Ecto neural progenitor cell (in vitro differentiated cells): ENCODE measurements at places on chromosomes 4 and X.
A peak's percentile ranks its signal among the peaks of the same experiment; 100 is the strongest.

DNA sequence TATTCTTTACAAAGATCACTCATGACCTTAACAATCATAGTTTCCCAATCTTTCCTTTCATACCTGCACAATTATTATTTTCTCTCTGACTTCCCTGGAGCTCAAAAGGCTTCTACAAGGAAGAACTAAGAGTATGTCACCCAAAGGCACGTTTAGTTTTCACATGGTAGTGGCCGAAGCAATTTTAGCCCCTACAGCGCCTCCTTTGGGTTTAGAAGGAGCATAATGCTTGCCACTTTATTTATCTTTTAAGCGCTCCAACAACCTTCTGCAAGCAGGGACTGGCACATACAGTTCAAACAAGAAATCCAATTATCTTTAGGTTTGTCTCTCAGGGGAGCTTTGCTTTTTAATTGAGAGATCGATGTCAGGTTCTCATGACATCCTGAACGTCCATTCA, 42.0 kb upstream of the IGSF1 start:
- DNase-seq, result no peak

DNA sequence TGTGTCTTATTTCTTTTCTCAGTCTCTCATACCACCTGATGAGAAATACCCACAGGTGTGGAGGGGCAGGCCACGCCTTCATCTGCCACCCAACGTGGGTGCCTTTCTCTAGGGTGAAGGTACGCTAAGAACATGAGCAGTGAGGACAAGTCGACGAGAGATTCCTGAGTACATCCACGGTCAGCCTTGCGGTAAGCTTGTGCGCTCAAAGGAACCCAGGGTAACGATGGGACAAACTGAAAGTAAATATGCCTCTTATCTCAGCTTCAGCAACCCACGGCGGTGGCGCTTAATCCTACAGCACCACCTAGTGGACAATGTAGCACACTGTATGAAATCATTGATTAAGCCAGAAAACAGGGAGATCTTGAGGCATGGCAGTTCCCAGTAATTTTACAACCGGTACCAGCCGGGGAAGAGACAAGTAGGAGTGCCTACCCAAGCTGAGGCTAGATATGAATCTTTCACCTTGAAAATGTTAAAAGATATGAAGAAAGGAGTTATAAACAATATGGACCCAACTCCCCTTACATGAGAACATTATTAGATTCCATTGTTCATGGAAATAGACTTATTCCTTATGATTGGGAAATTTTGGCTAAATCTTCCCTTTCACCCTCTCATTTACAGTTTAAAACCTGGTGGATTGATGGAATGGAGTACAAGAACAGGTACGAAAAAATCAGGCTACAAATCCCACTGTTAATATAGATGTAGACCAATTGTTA, 63.0 kb downstream of the ZNF732 start:
- DNase-seq, result no peak

- no peak for DNase-seq
Measured at GRCh38 chr4:141241986-141242385, 21.3 kb downstream of the ZNF330 start.

GRCh38 chr4:146029939-146030710, 91.5 kb upstream of the ZNF827 start:
- no peak for DNase-seq

GRCh38 chr4:8909548-8909947, 37.9 kb upstream of the HMX1 start:
- DNase-seq, result no peak

DNA sequence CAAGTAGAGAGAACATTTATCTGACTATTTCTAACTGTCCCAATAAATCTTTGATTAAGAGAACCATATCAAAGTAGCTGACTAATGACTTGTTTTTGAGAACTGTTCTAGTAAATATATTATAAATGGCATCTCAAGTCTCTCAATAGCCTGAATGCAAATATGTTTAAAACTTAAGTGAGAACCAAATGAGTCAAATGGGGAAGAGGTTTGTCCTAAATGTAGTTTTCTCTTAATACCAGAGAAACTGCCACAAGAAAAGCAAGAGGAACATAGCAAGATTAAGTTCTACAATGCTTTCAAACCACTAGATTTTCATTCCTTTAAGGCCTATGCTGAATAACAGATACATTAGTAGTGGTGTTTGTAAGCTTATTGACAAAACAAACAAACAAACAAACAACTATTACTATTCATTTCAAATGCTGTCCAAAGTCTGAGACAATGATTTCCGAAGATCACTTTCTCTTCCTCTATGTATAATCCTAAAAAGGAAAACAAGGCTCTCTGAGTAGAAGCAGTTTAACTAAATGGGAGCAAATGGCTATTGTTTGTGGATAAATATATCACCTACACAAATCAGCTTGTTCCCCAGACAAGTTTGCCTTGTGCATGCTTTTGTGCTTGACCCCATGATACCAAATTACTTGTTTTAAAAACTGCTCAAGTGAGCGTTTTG, 408.4 kb upstream of the EMCN start:
- no peak for DNase-seq

DNA sequence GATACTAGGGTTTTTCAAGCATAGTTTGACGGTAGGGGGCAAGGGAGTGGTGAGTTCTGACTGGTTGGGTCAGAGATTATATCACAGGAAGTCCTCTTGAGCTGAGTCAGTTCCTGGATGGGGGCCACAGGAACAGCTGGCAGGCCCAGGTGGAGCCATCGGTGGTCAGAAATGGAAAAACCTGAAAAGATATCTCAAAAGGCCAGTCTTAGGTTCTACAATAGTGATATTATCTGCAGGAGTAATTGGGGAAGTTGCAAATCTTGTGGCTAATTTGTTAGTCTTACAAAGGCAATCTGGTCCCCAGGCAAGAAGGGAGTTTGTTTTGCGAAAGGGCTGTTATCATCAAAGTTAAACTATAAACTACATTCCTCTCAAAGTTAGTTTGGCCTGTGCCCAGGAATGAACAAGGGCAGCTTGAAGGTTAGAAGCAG, 159.3 kb downstream of the PTCHD1 start:
- no peak for DNase-seq

DNA sequence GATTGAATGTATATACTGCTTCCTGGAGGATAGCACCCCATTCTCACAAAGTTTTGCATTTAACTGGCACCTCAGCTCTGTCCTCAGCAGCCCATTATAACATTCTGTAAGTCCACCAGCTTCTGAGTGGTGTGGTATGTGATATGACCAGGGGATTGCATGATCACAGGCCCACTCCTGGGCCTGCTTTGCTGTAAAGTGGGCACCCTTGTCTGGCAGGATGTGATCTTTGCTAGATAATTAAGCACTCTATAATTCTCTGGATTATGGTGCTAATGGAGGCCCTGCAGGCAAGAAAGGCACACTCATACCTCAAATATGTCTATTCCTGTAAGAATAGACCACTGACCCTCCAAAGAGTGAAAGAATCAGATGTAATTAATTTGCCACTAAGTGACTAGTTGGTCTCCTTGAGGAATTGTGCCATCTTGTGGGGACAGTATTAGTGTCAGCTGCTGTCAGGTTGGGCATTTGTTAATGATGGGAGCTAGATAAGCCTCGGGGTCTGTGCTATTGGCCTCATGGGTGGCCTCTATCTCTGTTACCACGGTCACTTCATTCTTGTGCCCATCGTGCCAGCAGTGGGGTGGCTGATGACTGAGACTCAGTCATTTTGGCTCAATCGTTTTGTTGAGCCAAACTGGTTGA, 2.2 kb upstream of the CFI start:
- DNase-seq, result no peak

- DNase-seq, result no peak
Measured at GRCh38 chr4:166222271-166222670, 349.2 kb downstream of the TLL1 start.

GRCh38 chrX:109990582-109991276, 12.2 kb upstream of the TMEM164 start:
- no peak for DNase-seq

DNA sequence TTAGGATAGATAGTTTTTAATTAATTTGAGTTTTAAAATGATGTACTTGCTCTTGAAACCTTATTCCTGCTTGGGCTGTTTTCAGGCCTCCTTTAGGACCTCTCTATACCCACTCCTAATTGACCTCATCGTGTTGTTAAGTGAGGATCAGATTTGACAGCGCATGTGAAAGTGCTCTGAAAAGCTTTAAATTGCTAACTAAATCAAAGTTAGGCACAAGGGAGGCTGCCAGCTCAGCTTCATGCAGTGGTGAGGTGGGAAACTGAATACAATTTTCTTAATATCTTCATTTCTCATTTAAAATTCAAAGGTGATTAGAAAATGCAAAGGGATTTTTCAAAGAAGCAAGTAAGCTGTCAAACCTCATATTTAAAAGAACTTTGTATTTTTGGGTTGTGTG, 20.0 kb downstream of the FHDC1 start:
- DNase-seq, result no peak

DNA sequence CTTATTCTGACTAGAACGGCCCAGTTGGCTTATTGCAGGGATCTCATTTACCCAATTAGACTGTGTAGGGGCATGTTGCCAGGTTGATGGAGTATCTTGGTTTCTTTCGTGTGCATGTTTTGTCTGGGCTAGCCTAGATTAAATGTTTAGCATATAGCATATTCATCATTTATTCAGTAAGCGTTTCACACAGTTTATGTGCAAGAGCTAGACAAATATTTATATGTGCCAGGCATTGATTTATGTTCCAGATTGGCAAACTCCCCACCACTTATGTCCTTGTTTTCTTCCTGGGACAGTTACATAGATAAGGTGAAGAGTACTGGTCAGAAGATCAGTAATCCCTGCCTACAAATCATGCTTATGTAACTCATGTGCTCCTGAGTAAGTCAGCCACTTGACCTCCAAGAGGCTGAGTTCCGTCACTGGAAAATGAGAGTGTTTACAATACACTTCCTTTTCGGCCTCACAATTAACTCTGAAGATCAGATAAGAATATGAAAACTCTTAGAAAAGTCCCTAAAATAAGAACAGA, 57.2 kb downstream of the RUFY3 start:
- no peak for DNase-seq

- no peak for DNase-seq
Measured at GRCh38 chr4:98642991-98643426, 15.4 kb downstream of the TSPAN5 start.

GRCh38 chrX:32421266-32421665, 790.1 kb downstream of the DMD start:
- no peak for DNase-seq

DNA sequence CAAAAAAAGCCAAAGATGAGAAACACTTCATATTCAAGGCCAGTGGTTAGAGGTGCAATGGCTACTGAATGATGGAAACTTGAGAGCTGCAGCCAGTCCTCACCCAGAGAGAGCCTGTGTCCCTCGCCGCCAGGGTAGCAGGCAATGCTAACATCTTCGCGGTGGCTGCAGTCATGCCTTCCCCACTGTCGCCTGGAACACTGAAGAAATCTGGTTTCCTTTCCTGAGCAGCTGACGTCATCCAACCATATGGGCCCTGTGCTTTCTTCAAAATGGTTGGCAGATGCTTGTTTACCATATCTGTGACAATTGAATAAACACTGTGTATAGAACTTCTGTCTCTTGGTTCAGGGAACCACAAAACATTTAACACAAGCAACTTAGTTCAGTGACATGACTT, 39.7 kb downstream of the PRSS12 start:
- peak; percentile 47 for DNase-seq

DNA sequence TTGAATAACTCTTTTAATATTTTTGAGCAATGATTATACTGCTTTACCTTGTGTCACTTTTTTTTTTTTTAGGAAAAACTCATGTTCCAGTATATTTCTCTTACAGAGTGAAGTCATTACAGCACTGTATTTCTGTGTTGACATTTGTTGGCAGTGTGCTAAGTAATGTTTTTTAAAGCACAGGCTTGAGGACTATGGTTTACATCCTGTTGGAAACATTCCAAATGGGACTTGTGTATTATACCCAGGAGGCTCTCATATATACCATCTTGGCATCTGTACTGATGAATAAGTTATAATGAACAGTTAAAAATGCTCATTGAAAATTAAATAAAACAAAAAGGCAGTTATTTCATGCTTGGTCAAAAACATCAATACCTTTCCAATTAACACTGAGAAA, 33.8 kb downstream of the CEP44 start:
- no peak for DNase-seq

DNA sequence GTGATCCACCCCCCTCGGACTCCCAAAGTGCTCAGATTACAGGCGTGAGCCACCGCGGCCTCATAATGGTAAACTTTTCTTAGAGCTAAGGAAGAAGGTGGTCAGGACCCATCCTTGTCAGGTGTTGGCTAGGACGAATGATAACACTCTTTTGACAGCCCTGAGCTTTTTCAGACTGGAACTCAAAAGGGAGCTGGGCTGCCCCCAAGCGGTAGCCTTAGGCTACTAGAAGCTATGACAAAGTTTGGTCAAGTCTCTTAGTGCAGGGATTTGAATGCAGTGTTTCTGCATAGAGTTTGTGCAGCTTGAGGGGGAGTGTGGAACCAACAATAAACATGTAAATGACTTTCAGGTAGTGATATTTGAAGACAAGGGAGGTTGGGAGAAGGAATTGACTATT, 11.8 kb upstream of the HSD17B10 start:
- DNase-seq, result peak; percentile 45

GRCh38 chr4:7929118-7929951, 10.3 kb downstream of the AFAP1 start:
- peak; percentile 54 for DNase-seq

GRCh38 chr4:85966373-85966772, 393.5 kb downstream of the MAPK10 start:
- no peak for DNase-seq

- no peak for DNase-seq
Measured at GRCh38 chr4:54066088-54066415, 1.6 kb upstream of the CHIC2 start.

DNA sequence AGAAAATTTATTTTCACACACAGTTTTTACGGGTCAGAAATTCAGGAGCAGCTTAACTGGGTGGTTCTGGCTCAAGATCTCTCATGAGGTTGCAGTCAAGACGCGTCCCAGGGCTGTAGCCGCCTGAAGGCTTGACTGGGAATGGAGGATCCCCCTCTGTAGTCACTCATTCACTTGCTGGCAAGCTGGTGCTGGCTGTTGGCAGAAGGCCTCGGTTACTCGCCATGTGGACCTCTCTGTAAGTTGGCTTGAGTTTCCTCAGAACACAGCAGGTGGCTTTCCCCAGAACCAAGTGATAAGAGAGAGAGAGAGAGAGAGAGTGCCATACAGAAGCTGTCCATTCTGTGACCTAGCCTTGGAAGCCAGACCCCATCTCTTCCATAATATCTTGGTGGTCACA, 132.8 kb downstream of the DCLK2 start:
- DNase-seq, result no peak

- no peak for DNase-seq
Measured at GRCh38 chrX:30572004-30572403, 5.6 kb downstream of the TASL start.

DNA sequence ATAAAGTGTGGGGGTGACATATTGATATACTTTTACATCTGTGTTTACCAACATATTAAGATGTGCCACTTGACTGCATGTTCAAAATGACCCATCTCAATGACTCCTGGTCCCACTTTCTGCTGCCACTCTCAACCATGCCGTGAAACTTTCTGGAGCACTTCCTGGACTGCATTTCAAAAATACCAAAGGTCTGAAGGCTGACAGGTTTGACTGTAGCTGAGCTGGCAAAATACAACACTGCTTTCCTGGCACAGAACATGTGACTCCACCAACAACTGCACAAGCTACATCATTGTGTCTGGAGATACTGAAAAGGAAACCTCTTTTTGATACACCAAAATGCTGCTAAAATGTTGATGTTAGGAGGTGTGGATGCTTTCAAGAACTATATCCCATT, 184.8 kb downstream of the UNC5C start:
- DNase-seq, result no peak

GRCh38 chr4:143391895-143392294, 55.2 kb downstream of the GAB1 start:
- DNase-seq, result no peak
